ENCODE measurements at places on chromosomes 7 and 10.

DNA sequence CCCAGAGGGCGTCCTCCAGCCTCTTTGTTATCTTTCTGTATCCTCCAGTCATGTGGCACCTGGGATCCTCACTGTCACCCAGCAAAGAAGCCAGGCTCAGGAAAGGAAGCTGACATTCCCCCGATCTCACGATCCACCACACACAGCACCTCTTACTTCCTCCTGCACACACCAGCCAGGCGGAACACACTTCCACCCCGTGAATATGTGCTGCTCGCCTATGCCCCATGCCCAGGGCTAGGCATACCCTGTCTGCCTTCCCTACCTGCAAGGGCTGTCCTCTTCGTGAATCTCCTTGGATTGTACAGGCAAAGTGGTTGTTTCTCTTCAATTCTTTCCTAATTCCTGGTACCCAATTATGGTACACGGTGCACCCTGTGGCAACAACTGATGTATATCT lies 191.0 kb downstream of the TNS3 start:
- no peak for DNase-seq

DNA sequence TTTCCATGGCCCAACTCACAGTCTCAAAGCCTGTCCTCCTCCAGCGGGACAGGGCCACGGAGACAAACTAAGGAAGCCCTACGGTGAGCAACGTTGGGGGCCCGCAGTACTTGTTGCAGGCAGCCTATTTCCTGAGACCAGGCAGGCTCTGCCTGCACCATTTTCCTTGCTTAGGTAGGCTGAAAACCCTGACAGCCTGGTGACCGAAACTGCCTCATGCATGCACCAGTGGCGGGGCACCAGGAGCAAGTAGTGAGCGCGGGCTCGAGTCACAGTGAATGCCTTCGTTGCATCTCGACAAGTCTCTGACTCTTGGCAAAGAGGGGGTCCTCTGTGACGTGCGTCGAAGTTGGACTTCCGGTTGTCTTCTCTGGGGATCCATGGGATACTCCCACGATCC lies 23.3 kb upstream of the ZNF273 start:
- no peak for DNase-seq

- DNase-seq: no peak
Measured at GRCh38 chr7:12601302-12601869, 30.9 kb downstream of the SCIN start.

DNA sequence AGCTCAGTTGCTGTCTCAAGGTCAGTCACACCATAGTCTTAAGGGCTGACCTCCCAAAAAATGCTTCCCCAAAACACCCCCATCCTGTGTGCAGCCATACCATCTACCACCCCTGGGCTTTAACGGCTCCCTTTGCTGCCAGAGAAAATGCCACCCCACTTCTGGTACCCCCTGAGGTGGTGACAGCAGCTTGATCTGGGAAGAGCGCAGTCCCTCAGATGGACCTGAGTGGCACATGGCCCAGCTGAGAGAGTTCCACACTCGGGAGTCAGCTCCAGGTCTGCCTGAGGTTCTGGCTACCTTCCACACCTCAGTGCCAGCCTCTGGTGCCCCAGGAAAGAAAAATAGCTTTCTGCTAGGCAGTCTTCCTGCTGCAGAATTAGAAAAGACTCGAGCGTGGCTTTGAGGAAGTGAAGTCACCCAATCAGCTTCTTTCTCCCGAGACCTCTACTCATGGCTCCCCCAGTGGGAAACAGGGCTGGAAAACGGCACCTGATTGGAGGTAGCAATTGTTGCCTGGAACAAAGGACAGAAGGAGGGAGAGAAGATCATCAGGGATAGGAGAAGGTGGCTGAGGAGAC lies 151.7 kb downstream of the ARHGAP21 start:
- no peak for DNase-seq

- no peak for DNase-seq
Measured at GRCh38 chr10:49071160-49071761, 44.1 kb downstream of the VSTM4 start.

DNA sequence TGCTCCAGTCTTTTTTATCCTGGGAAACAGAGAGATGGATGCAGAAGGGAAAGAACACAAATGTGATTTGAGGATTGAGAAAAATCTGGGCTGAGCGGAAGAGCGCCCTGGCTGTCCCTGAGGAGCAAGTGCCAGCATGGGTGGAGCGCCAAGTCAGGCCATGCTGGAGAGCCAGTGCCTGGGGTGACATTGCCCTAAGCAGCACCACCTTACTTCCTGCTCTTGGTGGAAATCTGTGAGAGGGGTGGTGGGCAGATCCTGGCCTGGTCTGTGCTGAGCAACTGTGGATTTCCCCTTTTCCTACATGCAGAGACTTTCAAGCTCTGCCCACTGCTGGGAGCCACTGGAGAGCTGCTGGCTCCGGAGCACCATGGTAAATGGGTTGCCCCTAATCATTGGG lies 36.9 kb downstream of the DDIT4 start:
- DNase-seq: no peak

GRCh38 chr7:55556031-55556430 lies 16.3 kb downstream of the VOPP1 start:
- no peak for DNase-seq

- peak; percentile 24 for DNase-seq
Measured at GRCh38 chr7:134031835-134032617, 95.1 kb upstream of the LRGUK start.

DNA sequence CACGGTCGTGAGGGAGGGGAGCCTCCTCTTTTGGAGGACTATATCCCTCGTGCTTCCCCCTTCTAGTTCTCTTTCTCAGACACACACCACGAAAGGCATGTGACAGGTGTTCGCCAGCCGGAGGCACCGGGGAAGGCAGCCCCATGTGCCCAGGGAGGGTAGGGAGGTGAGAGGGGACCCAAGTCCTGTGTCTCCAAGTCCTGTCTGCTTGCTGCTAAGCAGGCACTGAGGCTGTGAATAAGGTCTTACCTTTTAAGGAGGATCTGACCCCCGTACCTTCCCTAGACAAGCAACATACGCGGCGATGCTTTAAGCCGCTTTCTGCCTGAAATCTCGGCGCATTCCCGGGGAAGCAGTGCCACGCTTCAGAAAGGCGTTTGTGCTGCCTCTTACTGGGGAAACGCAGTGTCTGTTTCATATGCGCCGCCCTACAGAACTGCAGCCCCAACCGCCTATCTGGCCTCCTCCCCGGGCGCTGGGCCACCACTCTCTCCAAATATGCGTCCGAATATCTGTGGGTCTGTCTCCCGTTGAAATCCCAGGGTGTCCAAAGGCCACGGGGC lies 770 bp downstream of the PLXNA4 start:
- peak; percentile 71 for DNase-seq

DNA sequence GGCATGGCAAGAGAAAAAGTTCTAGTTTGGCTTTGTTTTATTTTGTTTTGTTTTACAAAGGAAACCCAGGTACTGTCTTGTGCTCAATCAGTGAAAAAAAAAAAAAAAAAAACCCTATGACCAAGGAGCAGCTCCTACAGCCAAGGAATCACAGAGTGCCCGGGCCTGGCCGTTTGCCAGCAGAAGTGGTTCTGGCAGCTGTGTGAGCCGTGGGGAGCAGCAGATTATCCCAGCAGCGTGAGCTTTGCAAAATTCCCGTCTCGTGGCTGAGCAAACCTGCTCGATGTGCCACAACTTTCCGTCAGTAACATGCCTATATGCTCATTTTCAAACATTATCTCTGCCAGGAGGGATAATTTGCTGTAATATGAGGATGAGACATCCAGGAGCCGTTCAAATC lies 293.7 kb downstream of the POU6F2 start:
- DNase-seq: peak; percentile 33

- no peak for DNase-seq
Measured at GRCh38 chr7:109020251-109020650, 450.6 kb downstream of the DNAJB9 start.

DNA sequence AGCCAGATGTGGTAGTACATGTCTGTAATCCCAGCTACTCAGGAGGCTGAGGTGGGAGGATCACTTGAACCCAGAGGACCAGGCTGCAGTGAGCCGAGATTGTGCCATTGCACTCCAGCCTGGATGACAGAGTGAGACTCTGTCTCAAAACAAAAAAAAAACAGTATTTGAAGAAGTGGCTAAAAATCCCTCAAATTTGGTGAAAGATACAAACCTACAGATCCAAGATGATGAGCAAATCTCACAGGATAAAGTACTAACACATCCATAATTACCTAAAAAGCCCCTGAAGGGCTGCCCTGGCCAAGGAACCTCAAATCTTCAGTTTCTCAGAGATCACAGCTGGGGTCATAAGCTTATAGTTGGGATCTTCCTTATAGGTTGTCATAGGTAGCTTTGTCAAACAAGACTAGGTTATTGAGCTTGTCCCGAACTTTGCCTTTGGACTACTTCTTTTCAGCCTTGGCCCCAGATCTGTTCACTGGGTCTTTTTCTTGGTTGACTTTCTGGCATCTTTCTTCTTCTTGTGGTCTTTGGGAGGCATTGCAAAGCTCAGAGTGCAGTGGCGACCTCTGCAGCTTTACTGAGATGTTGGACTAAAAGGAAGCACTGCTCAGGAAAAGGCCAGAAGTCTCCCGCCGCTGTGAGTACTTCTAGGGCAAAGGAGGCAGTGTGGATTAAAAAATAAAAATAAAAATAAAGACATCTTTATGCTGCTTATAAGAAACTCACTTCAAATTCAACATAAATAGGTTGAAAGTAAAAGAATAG lies 28.6 kb upstream of the SAR1A start:
- no peak for DNase-seq

DNA sequence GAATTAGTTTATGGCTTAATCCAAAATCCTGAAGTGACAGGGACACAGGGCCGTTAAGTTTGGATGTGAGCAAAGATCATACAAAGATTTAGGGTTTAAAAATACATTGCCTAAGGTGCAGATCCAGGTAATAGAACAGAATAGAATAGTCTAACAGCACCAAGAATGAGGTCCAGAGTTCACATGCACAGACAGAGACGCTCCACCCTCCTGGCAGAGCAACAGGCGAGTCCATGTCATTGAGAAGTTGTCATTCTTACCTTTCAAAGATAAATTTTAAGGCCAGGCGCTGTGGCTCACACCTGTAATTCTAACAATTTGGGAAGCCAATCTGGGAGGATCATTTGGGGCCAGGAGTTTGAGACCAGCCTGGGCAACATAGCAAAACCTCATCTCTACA lies 209.1 kb upstream of the AUTS2 start:
- no peak for DNase-seq

DNA sequence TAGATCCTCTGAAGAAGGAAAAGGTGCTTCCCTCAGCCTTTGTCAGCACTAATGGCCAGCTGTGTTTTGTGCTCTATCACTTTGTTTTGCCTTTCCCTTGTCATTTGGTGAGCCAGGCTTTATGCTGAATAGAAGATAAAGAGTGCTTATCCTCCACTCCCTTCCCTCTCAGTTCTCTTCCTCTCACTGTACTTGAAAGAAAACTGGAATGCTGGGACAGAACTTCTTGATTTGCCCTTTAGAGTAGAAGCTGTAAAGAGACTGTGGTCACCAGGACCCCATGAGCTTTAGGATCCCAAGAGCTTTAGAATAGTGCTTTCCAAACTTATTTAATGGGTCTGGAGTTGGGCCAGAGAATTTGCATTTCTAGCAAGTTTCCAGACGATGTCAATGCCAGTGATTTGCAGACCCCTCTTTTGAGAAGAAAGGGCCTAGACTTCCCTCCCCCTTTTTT lies 81.4 kb downstream of the LRRC4 start:
- DNase-seq: no peak

GRCh38 chr7:142053988-142054387 lies 57.5 kb upstream of the MGAM2 start:
- no peak for DNase-seq

GRCh38 chr10:48495282-48496045 lies 109.4 kb downstream of the ARHGAP22 start:
- no peak for DNase-seq

DNA sequence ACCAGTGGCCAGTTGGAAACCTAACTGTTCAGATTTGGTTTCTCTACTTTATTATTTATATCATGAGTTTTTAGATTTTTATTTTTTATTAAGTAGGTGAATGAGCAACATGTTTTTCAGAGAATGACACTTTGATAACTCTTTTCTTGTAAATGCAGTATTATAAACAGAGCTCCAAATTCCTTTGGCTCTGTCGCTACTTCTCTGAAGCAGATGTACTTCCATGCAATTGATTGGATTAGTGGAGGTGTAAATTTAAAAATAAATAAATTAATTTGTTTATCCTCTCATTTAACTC lies 34.3 kb upstream of the ICA1 start:
- DNase-seq: no peak

DNA sequence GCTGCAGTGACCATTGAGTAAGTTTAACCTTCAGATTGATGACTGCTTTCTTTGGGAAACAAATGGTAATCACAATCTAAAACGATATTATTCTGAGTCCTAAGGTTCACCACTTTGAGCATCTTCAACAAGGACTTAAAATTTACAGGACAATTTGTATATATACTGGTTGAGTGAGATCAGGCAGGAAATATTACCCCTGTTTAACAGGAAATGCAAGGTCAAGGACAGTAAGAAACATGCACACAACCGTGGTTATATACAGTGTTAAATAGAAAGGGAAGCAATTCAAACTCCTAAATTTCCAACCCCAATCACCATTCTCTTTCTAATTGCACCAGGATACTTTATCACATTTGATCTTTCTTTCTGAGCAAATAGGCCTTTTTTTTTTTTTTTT lies 96.1 kb downstream of the ZNF277 start:
- DNase-seq: no peak

DNA sequence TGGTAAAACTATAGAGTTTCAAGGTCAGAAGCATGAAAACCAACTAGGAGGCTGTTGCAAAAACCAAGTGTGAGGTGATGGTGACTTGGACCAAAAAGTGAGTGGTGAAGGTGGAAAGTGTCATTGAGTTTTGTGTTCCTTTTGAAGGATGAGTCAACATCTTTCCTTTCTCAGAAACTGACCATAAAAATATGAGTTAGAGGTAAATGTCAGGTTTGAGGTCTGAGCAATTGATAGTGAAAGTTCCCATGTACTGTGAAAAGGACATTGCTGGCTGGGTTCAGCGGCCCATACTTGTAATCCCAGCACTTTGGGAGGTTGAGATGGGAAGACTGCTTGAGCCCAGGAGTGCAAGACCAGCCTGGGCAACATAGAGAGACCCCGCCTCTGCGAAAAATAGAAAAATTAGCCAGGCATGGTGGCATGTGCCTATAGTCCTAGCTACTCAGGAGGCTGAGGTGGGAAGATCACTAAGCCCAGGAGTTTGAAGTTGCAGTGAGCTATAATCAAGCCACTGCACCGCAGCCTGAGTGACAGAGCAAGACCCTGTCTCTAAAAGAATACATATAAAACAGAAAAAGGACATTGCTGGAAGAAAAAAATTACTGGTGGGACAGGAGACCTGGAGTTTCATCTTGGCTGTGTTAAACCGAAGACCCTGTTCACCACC lies 89.3 kb upstream of the ARID5B start:
- DNase-seq: no peak

Data from left ventricle myocardium inferior (tissue), 1 donor.